ENCODE measurements at places on chromosomes 1 and 21. TPM values are rescaled to one million over a fixed set of nuclear protein-coding genes. Genes with fewer than 3 reads are reported as not detected.

The MYCL gene
- 0.38 TPM for total RNA-seq

The SOD1 gene
- total RNA-seq: 295 TPM

The COL6A2 gene
- 5.7 TPM for total RNA-seq

The CFAP107 gene
- total RNA-seq: not detected

The RASSF5 gene
- total RNA-seq: 216 TPM

The RORC gene
- total RNA-seq: 5.1 TPM

The NCF2 gene
- 1.9 TPM for total RNA-seq

Data from activated T-cell treated with anti-CD3 and anti-CD28 coated beads, Interleukin-2, amount 50 U/mL, for 4 hours (primary cell).